ENCODE measurements at places on chromosomes 1 and 21. TPM values are rescaled to one million over a fixed set of nuclear protein-coding genes. Genes with fewer than 3 reads are reported as not detected.
A peak's percentile ranks its signal among the peaks of the same experiment; 100 is the strongest.

CITED4 gene
- polyA plus RNA-seq = 2.2 TPM

C8B gene
- polyA plus RNA-seq = not detected

NUAK2 gene
- 17.6 TPM for polyA plus RNA-seq

- H3K4me1 ChIP-seq = no peaks in the 10 kb centered on the region
- H3K27me3 ChIP-seq = peaks cover 19% of the 10 kb centered on the region
- peak; percentile 38 for DNase-seq
- H3K27ac ChIP-seq = no peak overlapping the region
- no peak overlapping the region for H3K4me3 ChIP-seq
These were observed 58.4 kb upstream of the TENT5B start for GRCh38 chr1:27071049-27071416.

DNA sequence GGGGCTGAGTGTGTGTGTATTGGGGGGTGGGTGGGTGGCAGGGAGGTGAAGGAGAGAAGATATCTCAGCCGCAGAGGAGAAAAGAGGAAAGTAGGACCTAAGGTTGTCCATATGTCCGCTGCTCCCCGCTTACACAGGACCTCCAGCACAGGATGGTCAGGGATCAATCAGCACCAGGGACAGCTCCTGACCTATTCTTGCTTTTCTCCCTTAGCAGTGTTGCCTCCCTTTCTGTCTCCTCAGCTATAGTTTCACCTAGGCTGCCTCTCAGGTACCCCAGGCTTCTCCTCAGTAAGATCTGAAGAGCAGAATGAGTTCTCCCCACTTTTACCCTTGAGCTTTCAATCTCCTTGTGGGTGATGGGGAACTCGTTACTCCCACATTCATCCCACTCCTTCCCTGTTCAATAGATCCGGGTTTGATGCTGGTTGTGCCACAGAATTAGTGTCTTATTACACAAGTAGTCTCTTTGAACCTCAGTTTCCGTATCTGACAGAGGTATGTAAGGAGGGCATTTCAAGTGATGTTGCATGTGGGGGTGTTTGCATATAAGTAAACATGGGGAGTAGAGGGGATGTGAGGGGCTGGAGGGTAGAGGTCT is 1.4 kb upstream of the DPH2 start:
- no peaks in the 10 kb centered on the region for H3K4me1 ChIP-seq
- DNase-seq = no peak
- no peak overlapping the region for H3K4me3 ChIP-seq
- H3K36me3 ChIP-seq = peaks cover 19% of the 10 kb centered on the region
- no peaks in the 10 kb centered on the region for H3K27me3 ChIP-seq

DNA sequence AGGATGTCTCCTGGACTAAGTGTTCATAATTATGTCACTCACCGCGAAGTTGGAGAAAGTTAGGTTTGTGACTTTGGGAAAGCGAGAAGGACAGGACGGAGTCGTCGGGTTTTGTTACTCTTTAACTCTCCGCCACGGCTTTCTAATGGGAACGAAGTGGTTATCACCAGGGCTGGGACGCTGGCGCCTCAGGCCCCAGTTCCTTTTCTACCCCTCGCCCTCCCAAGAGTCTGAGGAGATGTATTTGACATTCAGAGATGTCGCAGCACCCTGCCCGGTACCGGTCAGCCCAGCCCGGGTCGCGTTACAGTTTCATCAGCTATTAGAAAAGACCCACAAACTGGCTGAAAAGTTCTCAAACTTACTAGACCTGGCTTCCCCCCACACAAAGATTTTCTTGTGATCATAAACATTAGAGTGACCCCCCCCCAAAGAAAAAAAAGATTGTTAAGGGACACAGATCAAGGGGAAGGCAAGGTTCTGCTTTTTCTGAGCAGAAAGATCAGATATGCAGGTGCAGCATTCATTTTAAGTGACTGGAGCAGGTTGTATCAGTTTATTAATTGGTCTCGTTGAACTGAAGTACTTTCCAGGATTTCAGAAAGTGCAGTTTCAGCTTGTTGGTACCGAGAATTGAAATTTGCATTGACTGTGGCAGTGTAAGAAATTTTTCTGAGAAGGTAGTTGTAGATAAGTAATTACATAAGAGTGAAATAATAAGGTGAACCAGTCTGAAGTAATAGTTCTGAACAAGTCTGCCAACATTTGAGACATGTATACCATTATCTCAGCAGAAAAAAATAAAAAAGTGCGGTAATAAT is 859 bp upstream of the ZBTB18 start:
- H3K27me3 ChIP-seq = no peaks in the 10 kb centered on the region
- H3K27ac ChIP-seq = 0 out of 2 replicates have a peak overlapping the region, but pooled peaks have one; percentile 13
- DNase-seq = no peak
- peak overlapping the region; percentile 82 for H3K4me3 ChIP-seq

SPRR1A gene
- polyA plus RNA-seq = not detected

- H3K36me3 ChIP-seq = no peaks in the 10 kb centered on the region
- no peaks in the 10 kb centered on the region for H3K27me3 ChIP-seq
- no peak overlapping the region for H3K4me3 ChIP-seq
- no peak overlapping the region for H3K27ac ChIP-seq
- no peaks in the 10 kb centered on the region for H3K4me1 ChIP-seq
These were observed 14.0 kb downstream of the OR2G6 start for GRCh38 chr1:248521856-248522255.

A3GALT2 gene
- polyA plus RNA-seq = not detected

GREM2 gene
- polyA plus RNA-seq = 15.9 TPM

Measured in IMR-90 (cell line).